ENCODE measurements at places on chromosomes 5 and 9. TPM values are rescaled to one million over a fixed set of nuclear protein-coding genes. Genes with fewer than 3 reads are reported as not detected.

The SLC30A5 gene
- 41.8 TPM for polyA plus RNA-seq

The CXCL14 gene
- polyA plus RNA-seq = 215 TPM

The IL33 gene
- polyA plus RNA-seq = 27.4 TPM

The EPB41L4A gene
- 4.9 TPM for polyA plus RNA-seq

The CCNJL gene
- polyA plus RNA-seq = 6.1 TPM

- peak; percentile 80 for DNase-seq
Measured at GRCh38 chr5:125140855-125141254, 394.4 kb upstream of the ZNF608 start.

The OTP gene
- not detected for polyA plus RNA-seq

- DNase-seq = no peak
Measured at GRCh38 chr9:131748411-131748955, 8.6 kb upstream of the RAPGEF1 start.

- no peak for DNase-seq
Measured at GRCh38 chr5:124708086-124708485, 38.4 kb downstream of the ZNF608 start.

GRCh38 chr9:132699956-132700355, 29.7 kb downstream of the GTF3C4 start:
- DNase-seq = peak; percentile 51

DNA sequence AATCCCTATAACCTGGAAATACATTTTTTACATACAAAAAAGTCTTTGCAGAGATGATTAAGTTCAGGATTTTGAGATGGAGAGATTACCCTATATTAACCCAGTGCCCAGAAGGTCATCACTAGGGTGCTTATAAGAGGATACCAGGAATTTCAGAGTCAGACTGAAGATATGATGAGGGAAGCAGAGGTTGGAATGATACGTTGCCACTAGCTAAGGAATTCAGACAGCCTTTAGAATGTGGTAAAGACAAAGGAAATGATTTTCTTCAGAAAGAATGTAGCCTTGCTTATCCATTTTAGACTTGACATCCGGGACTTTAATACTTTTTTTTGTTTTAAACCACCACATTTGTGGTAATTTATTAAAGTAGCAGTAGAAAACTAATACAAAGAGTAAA, 2176.8 kb upstream of the C9orf72 start:
- peak; percentile 64 for DNase-seq

The PCDHGC5 gene
- 0.25 TPM for polyA plus RNA-seq

DNA sequence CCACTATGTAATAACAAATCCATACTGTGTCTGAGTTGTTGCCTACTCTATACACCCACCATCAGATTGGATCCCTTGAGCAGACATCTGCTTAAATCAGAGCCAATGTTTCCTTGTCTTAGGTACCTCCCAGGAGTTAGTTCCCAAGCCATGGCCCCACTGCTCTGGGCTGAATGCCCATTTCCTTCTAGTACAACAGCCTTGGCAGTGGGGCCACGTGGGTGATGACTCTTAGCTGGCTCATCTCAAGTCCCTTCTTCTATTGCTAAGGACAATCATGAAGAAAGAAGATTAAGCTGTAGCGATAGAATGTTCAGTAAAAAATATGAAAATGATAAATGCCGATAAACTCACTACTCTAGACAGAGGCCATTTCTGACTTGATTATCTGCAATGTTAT, 16.6 kb downstream of the PTGR1 start:
- DNase-seq = no peak

Data from muscle of back (tissue), 13 donors.